ENCODE measurements at places on chromosomes 1 and 21.

DNA sequence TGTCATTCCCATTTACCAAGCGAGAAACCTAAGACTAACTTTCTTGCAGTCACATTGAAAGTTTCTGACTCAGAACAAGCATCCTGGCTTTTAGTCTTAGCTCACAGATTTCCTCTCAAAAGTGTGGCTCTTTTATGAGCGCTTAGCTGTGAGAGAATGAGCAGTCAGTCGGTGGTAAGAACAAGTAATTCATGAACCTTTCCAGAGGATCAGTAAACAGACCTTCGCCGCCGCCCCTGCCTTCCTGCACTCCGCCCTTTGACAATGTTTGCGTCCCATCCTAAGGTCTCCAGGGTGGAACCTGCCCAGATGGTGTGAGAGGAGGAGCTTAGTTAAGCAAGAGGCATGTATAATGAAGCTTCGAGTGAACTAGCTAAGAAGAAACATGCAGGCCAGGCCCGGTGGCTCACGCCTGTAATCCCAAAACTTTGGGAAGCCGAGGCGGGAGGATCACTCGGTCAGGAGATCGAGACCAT lies 142.4 kb downstream of the GLUL start:
- DNase-seq, result no peak

DNA sequence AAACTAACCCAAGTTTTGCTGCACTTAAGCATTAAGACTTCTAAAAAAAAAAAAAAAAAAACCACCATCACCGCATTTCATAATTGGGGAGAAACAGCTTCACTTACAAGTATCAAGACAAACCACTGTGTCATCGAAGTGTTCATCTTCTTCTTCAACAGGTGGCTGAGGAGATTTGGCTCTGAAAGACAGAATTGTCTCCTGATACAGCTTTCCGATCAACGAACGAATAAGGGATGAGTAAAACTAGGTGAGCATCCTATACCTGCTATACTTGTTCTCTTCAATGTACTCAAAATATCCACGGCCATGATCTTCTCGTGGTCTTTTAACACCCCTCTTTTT lies 2.0 kb downstream of the HNRNPU start:
- DNase-seq, result no peak

DNA sequence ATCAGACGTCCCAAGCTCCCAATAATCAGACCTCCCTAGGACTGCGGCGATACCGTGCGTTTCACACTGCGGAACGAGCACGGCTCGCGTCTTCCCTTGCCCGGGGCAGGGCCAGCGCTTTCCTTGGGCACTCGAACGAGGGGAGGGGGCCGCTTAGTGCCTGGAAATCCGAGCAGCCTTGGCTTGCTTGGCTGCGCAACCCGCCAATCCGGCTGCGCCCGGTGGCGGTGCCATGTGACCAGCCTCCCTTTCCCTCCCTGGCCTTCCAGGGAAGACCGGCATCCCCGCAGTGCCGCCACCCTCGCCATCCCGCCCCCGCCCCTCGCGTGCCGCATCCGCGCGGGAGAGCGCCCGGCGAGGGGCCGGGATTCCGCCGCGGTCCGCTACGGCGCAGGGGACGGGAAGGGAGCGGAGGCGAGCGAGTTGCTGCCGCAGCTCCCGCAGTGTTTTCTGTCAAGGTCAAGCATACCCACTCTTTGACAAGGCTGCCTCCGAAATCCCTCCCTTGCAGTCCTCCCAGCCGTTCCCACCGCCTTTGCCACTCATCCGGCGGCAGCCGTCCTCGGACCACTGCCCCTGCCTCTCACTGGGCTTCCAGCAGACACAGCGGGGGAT lies 8.3 kb upstream of the RNF19B start:
- DNase-seq, result peak; percentile 30

GRCh38 chr1:215263636-215264035 lies 181.1 kb downstream of the KCNK2 start:
- no peak for DNase-seq

- DNase-seq, result no peak
Observed at GRCh38 chr1:211551638-211552460, 27.1 kb downstream of the SLC30A1 start.

- no peak for DNase-seq
Observed at GRCh38 chr1:223011505-223011856, 131.6 kb downstream of the TLR5 start.

DNA sequence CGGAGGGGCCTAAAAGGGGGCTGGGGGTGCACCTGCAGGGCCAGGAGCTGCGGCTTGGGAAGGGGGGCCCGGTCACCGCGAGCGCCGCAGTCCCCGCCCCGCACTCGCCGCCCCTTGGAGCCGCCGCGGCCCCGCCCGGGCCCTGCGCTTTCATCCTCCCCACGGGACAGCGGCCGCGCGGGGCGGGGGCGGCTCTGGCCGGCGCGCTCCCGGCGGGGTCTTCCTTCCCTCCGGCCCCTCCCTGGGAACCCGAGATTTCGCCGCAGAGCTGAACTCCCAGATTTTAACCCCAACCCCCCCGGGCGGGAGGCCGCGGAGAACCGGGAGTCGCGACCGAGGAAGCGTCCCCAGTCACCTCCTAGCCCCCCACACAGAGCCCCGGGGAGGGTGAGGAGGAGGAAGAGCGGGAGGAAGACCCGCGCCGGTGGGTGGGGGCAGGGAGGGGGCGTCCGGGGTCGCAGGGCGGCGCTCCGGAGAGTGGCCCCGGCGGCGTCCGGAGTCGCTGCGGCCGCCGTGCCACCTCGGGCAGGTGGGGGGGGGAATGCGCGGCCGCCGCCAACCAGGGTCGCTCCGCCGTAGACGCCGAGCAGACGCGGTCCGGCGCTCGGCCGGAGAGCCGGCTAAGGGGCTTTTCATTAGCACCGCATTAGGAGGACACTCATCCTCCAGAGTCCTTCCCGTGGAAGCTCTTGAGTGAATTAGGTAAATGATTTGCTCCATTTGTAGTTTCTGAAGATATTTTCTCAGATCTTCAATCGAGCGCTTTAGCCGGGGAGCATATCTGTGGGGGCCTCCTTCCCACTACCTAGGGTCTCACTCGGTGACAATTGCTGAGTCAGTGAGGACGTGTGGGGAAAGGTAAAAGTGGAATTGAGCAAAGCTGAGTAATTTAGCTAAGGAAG lies 31.6 kb upstream of the NFIA start:
- DNase-seq, result no peak

DNA sequence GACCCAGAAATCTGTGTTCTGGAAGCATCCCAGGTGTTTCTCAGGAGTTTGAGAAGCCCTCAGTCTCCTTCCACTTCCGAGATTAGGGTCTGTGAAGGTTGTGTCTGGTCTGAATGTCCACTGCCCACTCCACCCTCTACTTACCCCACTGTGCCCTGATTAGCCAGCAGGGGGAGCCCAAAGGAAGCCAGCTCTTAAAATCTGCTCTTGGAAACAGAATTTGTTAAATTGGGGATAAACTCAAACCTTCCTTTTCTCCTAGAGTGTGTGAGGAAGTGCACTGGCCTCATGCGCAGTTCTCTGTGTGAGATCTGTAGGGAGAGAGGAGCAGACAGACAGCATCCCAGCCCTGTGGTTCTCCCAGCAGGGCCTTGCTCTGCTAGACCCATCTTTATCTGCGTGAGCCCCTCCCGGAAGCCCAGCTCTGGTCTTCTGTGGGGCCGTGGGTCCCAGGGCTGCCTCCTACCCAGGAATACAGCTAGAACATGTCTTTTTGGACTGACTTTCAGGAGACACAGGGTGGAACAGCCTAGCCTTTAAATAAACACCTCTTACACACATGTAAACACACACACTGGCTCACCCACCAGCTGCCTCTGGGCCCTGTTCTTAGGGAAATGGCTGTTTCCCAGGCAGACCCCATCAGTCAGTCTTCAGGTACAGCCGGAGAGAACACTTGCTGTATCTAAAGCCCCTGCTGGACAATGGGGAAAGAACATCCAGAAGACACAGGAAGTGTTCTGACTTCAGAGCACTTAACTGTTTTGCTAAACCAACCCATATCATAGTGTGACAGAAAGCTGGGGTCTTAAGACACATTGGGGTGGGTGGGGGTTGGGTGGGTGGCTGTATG lies 52.2 kb downstream of the SMYD2 start:
- no peak for DNase-seq

DNA sequence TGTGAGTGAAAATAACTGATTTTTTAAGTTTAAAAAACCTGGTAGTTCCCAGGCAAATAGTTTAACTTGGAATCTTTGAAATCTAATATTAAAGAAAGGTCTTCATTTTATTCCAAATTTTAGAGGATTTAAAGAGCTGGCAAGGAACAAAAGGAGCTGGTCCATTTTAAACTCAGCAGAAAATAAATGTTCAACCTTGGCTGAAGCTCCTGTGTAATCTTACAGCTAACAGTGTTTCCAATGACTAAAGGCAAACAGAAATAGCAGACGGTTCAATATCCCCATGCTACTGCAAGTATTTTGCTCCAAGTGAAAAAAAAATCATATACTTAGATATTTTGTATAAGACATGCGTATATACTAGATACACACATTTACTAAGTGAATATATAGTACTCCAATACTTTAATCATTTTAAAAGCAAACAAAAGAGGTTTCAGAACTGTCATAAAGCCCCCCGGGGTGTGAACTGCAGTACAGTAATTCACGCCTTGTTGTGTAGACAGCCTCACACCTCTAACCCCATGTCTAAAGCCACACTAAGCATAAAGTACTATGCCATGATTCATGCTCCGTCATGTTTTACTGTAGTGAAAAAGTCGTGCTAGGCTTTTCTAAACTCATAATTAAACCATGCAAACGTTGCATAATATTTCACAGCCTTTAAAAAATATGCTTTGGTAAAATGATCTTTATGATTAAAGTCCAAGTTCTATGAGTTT lies 132.2 kb downstream of the CLIC6 start:
- no peak for DNase-seq

DNA sequence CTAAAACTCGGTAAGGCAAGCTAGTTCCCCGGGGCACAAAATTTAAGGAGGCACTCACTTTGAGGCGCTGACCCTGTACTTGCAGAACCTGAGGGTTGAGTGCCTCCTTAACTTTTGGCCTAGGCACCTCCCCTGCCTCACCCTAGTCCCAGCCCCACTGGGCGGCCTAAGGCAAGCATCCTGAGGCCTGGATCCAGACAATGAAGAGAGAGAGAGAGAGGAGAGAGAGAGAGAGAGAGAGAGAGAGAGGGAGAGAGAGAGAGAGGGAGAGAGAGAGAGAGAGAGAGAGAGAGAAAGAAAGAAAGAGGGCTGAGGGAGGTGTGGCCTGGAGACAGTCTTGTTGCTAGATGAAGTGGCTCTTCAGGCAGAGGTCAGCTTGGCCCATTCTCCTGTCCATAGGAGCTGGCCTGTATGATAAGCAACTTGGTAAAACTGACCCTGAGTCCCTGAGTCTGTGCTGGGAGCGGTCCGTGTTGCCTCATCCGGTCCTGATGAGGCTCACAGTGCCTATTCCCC lies 7.4 kb upstream of the LRRN2 start:
- DNase-seq, result no peak

- DNase-seq, result no peak
Observed at GRCh38 chr1:81192647-81193642, 607.8 kb upstream of the ADGRL2 start.

DNA sequence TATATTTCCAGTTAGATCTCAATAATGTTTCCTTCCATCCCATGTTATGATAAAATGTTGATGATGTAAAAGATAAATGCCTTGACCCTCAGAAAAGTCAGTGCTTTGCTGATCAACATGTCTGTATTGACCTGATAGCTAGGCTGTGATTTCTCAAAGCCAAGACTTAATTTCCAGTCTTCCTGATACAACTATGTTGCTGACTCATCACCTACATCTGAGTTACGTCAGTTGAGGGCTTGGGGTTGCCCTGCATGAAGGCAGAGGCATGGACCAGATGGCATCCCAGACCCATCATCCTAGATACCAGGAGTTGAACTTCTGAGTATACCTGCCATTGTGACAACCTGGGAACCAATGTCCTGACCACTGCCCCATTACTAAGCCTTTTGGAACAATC lies 4.8 kb downstream of the LCE1D start:
- no peak for DNase-seq

DNA sequence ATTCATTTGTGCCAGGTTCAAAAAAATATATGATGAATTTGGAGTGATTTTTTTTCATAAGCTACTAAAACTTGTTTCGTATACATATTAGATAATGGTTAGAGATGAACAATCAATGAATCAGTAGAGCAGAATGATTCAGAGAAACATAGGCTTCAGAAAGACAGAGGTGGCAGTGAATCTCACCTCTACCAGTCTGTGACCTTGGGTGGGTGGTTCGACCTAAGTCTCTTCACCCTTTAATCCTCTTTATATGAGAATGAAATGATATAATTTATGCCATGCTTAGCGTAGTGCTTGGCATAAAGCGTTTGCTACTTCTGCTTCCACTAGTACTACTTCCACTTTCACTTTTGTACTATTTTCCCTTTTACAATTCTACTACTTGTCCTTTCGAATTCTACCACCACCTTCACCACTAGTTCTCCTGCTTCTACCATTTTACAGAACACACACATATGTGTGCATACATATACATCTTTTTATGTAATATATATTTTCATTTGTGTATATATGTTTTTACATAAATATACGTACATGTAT lies 45.1 kb downstream of the FYB2 start:
- no peak for DNase-seq

DNA sequence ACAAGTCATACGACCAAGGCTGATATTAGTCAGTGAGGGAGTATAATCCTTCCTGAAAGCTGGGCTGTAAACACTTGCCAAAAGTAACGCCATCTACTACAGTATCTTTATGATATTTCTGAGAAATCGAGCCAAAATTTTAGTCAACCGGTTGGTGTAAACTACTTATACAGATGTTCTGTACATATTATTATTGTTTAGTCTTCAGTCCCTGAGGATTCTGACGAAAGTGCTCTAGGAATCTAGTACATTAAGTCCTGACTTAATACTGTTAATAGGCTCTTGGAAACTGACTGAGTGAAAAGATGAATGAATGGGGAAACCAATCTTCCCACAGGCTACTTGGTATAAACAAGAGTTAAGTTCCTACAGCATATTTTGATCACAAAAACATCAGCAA lies 274.3 kb downstream of the USP25 start:
- no peak for DNase-seq

GRCh38 chr1:198340139-198340538 lies 183.3 kb downstream of the NEK7 start:
- no peak for DNase-seq

GRCh38 chr21:26795412-26795805 lies 49.8 kb downstream of the ADAMTS1 start:
- DNase-seq, result no peak

DNA sequence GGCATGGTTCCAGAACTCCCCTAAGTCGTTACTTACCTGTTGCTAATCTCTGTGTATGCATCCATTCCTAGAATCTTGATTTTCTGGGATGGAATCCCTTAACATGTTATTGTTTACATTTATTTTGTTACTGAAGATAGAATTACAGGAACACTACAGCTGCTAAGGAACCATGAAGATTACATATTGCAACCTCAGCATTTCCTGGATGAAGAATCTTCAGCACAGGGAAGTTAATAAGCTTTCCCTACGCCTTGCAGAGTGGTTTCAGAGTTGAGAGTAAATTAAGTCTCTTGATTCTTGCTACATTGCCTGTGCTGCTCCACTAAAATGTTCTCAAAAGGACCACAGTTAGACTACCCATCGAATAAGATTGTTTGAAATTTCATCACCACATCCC lies 31.4 kb upstream of the GBP6 start:
- no peak for DNase-seq
